ENCODE measurements at places on chromosomes 5 and 9.
A peak's percentile ranks its signal among the peaks of the same experiment; 100 is the strongest.

DNA sequence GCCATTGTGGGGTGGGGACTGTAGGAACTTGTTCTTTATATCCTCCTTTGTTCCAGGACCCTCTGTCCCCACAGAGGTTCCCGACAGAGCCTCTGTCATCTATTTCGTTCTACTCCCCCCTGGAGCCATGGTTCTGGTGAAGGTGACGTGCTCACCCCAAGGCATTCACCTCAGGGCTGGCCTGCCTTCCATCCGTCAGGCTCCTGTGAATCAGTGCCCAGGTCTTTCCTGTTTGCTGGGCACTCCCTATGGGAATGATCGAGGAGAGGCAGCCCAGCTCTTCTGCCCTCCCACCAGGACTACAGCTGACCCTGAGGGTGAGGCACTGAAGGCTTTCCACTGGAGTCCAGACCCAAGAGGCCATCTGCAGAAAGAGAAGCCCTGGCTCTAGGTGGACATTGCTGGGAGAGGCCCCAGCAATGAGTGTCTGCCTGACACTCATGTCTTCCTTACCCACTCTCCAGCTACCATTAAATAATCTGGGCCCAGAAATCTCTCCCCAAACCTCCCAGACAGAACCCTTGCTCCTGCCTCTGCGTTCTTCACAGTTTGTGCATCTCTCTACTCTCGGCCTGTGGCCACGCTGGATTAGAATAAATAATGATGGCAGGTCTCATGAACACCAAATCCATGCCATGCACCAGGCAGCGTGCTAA, 214.2 kb downstream of the FSTL4 start:
- no peak for DNase-seq

GRCh38 chr5:142143878-142144277, 35.3 kb downstream of the NDFIP1 start:
- DNase-seq = peak; percentile 55

DNA sequence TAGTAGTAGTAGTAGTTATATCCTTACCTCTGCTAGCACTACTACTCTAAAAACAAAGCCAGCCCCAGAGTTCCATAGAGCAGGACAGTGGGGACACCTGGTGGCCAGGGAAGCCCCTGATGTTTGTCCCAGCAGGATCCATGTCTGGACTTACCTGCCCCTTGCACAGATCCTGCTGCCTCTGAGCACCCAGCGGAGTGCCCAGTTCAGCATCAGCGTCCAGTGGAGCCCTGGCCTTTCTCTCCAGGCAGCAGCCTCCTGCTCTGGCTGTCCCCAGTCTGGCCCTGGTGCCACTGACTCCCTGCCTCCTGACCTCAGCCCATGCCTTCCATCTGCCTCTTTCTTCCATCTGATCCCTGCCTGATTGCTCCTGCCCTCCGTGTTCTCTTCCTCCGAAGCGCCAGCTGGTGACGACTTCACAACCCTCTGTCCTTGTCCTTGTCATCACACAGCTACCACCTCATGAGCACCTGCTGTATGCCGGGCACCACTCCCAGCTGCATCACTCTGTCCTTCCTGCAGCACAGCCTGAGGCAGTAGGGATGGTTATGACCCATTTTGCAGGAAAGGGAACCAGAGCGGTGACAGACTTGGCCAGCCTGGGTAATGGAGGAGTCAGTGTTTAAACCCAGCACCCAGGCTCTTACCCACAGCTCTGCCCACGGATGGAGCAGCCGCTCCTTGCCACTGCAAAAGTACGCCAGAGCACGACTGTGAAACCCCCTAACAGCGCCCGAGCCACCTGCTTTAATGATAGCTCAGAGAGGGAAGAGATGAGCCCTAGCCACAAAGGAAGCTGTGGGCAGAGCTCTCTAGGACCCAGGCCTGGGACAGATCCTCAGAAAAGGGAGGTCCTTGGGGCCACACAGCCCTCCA, 11.5 kb downstream of the SARDH start:
- peak; percentile 73 for DNase-seq

DNA sequence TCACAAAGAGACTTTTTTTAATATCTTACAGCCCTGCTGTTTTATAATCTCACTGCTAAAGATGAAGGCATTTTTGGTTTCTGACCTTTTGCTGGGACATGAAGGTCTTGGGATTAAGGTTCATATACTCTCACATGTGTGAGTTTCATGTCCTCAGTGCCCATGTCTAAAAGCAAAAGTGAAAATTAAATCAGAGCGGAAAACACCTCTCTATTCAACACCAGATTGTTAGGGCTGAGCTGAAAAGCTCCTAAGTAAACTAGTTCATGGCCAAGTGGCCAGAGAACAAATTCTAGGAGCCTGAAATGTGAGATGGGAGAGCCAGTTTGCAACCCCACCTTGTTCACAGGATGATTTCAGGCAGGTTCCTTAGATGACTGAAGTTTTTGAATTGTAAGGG, 110.9 kb downstream of the GRIA1 start:
- DNase-seq = no peak

DNA sequence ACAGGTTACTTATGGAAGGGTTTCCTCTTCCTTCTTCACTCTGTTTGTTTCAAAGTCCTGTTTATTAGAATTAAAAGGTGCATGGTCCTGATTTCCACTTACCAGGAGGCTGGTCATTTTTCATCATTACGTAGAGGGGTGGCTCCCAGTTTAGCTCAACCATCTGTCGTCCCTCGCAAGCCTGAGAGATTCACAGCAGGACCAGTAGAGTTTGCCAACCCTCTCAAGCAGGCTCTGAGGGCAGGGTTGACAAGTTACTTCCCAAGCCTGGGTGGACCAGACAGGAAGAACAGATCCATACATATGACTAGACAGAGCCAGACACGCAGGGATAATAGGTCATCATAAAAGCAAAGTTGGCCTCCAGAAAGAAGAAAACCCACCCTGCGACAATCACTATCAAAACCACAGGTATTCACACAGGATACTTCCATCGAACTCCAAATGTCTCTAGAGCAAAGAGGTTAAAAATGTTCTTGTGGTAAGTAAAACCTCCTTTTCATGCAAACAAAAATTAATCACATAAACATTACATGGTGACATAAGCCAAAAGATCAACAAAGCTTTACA, 151.9 kb downstream of the ELAVL2 start:
- no peak for DNase-seq

GRCh38 chr5:80346055-80346454, 26.3 kb downstream of the SPZ1 start:
- DNase-seq = no peak

GRCh38 chr9:113708821-113709713, 167.0 kb upstream of the ZNF618 start:
- DNase-seq = no peak

- no peak for DNase-seq
Observed at GRCh38 chr9:72843520-72844439, 109.1 kb downstream of the ALDH1A1 start.

DNA sequence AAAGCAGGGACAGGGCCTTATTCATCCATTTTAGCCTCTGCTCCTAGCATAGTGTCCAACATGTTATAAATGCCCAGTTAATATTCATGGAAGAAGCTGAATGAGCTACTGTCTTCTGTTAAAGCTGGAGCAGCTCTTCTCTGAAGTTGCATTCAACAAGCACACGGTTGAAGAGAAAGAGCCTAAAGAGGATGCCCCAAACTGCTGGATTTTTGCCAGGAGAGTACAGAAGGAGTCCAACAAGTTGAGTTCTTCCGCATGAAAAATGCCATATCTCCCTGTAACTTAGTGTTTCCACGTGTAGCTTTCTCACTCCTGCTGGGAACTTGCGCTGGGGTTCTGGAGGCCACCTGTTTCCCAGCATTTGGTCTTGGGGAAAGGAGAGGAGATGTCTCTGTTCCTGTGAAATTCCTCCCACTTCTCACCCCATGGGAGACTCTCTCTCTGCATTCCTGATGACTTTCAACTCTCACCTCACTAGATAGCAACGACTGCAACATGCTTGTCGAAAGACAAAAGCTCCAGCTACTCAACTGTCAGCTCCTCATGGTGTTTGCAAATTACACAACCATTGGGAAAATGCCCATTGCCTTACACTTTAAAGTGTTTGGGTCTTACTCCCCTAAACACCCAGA, 122.8 kb downstream of the KIF4B start:
- no peak for DNase-seq
